DND-41 (cell line): ENCODE measurements at places on chromosomes 5 and 9.
A peak's percentile ranks its signal among the peaks of the same experiment; 100 is the strongest.

- DNase-seq = no peak
Observed at GRCh38 chr5:150036513-150036912, 36.0 kb downstream of the HMGXB3 start.

GRCh38 chr5:36174119-36174518 is 22.2 kb downstream of the SKP2 start:
- no peak for DNase-seq

- no peak for DNase-seq
Observed at GRCh38 chr9:274406-274805, 59.7 kb downstream of the DOCK8 start.

- no peak for DNase-seq
Observed at GRCh38 chr9:8651070-8651845, 851.7 kb upstream of the DMAC1 start.

DNA sequence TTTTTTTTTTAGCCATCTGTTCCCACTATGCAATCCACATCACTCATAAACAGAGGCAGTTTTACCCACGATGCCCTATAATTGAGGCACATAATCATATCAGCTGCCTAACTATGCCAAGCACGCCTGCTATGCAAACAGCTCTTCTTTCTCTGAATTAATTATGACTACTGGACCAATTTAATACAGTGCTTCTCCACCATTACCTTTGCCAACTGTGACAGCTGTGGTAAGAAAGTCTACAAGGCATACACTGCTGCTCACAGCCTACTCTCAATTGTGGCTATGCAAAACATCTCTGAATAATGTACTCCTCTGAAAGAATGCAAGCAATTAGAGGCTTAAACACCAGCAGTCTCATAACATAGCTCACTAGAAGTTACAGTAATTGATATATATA is 97.1 kb downstream of the DTWD2 start:
- no peak for DNase-seq

- DNase-seq = no peak
Observed at GRCh38 chr5:73355108-73355507, 93.5 kb downstream of the FOXD1 start.

DNA sequence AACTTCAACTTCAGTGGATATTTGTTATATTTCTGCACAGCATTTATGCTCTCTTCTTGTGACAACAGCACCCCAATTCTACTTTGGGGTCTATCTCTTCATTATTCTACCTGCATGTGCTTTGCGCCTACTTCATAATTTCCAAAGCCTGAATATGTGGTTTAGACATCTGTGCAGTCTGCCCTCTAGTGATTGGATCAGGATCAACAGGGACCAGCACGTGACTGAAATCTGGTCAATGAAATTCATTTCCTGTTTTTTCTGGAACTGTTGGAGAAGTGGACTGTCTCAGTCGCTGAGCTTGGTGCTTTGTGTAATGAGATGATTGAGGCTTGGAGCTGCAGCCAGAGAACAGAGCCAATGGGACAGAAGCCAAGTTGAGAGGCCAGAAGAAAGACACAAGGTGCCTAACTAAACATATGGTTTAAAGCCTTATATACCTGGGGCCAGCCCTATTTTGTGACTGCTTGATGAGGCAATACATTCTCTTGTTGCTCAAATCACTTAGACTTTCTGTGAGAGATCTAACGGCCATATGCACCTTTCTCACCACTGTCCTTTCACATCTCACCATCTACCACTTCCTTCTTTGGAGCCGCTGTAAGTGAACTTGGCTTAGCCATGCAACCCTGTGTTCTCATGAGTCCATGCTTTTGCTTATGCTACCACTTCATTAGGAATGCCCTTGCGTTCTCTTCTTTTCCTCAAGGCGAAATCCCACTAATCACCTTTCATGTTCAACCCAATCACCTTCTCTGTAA is 68.8 kb upstream of the PPP2R2B start:
- DNase-seq = peak; percentile 14

DNA sequence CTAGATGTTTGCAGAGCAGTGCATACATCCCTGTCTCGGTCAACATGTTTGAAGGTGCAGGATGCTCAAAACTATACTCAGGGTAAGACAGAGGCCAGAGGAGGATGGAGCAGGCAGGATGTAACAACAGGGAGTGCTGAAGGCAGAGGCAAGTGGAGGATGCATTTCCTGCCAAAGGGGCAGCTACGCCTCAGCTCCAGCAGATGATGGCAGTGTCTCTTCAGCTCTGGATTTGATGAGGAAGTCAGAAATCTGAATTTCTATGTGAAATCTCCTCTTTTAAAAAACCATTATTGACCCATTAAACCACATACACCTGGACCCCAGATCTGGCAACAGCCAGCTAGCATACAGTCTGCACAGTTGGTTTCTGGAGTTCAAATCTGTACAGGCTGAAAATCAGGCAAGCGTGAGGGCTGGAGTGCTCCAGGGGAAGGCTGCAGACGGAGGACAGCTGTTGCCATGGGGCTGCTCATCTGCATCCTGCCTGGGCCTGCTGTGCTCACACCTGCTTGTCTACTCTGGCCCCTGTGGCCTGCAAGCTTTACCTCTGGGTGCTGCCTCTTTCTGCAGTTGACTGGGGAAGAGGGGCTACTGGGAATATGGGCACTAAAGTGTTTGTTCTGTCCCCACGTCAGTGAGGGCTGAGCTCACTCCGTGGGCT is 152.9 kb upstream of the SLC28A3 start:
- no peak for DNase-seq

- no peak for DNase-seq
Observed at GRCh38 chr5:74643111-74643562, 2.6 kb upstream of the ENC1 start.

- DNase-seq = no peak
Observed at GRCh38 chr5:14270209-14270702, 127.1 kb downstream of the TRIO start.

DNA sequence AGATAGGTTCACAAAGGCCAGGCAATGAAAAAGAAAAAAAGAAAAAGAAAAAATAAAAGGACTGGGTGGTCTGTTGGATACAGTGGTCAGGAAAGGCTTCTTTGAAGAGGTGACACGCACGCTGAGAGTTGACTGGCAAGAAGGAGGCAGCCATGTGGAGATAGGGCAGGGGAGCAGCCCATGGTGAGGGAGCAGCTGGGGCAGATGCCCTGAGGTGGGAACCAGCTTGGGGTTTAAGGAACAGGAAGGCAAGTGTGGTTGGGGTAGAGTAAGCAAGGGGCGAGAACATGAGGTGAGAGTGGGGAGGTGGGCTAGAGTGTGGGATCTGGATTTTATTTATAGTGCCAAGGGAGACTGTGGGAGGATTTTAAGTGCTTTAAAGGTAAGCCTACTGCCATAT is 6.8 kb downstream of the ENHO start:
- no peak for DNase-seq

DNA sequence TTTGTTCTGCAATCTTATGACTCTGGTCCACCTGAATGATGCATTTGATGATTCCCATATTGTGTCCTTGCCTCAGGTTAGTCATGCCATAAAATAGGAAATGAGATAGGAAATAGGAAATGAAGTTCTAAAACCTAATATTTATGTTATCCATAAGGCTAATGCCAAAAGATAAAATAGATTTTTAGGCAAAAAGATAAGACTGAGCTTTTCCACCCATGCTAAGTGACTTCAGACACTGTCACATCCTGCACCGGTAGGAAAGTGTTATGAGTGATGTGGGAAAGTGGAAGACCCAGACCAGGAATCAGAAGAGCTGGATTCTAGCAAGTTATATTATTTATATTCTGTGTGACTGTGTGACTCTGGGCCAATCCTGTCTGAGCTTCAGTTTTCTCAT is 600.8 kb upstream of the DMAC1 start:
- no peak for DNase-seq

GRCh38 chr9:136242918-136243525 is 2.6 kb downstream of the QSOX2 start:
- DNase-seq = no peak

GRCh38 chr5:36222620-36223019 is 19.1 kb downstream of the NADK2 start:
- no peak for DNase-seq

DNA sequence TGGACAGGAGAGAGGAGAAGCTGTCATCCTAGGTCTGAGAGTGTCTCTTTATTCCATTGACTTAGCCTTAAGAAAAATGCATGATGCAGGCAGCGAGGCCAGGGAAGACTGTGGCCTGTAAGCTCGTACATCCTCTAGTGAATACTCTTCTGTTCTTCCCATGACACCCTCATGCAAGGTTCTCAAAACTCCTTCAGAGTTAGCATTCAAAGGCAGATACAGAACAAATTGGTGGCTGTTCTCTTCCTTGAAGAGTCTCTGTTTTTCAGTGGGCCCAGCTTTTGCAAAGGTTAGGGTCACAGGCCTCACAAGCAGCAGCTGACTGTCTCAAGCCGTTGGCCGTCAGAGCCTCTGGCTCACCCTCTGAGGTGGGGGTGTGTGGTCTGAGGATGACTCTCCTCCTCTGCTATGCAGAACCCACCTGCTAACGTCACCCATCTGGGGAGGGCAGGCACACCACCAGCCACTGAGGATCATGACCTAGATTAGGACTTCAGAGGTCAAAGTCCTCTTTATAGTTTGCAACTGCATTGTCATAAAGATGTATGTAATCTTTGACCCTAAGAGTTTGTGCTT is 15.1 kb downstream of the ADCY2 start:
- no peak for DNase-seq

DNA sequence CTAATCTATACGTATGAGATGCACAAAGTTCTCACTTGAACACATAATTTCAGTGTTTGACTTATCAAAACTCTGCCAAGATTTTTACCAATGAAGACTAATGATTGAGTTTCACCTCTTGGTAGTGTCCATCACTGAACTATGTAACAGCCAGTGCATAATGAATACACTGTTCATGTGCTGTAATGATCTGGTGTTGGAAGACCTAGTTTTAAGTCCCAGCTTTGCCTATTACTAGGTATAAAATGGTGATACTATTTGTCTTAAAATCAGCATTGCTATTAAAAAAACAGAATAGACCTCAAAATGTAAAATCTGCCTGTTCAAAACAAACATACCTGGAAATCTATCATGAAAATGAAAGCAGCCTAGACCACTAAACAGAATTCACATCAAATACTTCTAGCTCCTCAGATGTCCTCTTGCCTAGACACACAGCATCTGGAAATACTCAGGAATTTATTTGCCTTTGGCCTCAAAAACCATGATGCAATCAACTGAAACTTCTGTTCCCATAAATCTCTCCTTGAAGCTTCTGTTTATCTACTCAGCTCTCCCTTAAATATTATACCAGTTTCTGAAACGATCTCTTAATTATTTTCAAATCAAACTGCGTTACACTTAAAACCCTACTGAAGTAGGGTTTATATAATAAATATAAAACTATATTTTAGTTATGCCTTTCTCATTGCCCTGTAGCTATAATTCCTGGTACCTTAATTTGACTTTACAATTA is 38.1 kb downstream of the MRPS27 start:
- no peak for DNase-seq

DNA sequence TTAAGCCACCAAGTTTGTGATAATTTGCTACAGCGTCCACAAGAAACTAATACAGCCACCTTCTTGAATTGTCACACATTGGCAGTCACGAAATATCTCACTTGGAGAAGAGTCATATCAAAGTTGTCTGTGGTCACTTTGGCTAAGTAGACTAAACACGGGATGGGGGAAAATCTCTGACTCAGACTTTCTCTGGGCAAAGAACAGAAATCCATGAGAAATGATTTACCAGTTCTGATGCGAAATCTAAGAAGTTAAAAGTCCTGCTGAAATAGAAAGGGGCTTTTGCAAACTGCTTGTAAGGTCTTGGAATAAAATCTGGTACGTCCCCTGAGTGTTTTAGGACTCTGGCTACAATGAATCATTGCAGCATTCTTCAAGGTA is 158.4 kb downstream of the COL23A1 start:
- DNase-seq = no peak

- DNase-seq = no peak
Observed at GRCh38 chr5:20359377-20359776, 371.4 kb upstream of the CDH18 start.

DNA sequence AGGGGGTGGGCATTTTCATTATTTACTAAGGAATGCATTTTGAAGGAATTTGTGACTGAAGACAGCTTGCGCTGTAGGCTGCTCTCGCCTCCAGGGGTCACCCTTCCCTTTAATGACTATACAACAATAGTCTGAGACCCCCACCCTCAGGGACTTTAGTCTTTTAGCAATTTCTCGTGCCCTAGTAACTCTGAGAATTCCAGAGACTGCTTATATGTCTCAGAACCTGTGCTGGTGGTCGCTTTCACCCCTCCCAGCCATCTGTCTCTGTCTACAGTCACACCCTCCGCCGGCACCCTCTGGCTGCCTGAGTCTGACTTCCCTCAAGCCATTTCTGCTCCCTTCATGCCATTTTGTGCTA is 671.4 kb downstream of the NR2F1-AS1 start:
- DNase-seq = peak; percentile 9

DNA sequence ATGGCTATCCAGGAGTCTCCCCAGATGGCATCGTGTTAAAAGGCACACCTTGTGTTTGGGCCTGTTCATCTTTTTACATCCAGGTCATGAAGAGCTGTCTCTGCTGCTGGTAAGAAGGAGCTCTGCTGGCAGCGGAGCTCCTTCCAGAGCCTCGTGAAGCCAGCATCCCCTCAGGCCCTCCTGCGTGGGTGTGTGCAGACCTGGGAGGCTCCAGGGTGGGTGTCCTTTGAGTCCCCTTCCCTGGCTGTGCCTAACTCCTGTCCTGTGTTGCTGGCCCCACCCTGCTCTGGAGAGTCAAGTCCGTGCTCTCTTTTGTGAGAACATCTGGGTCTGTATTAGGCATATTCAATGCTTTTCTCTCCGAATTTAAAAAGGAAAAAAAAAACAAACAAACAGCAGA is 149.6 kb upstream of the IRX2 start:
- DNase-seq = no peak

DNA sequence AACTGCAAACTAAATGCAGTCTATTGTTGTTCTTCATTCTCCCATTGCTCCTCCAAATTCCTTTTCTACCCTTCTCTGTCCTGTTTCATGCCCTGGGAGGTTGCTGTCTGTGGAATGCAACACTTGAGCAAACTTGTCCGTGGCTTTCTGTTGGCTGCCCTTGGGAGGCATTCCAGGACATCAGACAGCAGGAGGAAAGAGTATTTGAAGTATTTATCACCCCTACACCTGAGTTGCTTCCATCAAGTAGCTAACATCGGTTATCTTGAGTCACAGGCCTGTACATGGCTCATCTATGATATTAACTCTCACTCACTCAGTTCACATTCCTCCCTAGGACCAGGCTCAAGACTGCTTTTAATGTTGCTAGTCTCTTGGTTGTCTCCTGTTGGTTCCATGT is 803.4 kb upstream of the CDH6 start:
- DNase-seq = no peak

DNA sequence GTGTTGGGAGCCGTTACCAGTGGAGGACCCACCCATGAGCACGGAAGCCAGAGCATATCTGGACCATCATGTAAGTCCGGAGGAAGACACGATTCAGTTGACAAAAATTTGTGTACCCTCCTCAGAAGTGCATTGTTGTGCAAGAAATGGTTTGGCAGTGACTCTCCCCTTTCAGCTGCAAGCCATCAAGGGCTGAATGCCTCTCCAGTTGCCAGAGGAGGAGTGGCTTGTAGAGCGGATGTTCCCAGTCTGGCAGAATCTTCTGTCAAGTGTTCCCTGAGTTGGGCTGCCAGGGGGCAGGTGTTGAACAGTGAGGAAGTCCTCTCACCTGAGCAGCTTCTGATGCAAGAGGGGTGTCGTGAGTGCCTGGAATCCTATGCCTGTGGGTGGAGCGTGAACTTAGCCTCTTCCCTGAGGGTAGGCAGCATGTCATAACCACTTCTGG is 27.6 kb upstream of the CDKN2AIPNL start:
- no peak for DNase-seq

- no peak for DNase-seq
Observed at GRCh38 chr5:77852068-77852513, 76.0 kb upstream of the TBCA start.
